Urinary bladder (tissue), 4 donors: ENCODE measurements at places on chromosomes 2 and 18.

- DNase-seq: no peak
Measured at GRCh38 chr18:75344161-75344560, 83.3 kb downstream of the SMIM21 start.

GRCh38 chr2:110886826-110887573, 154.6 kb downstream of the ACOXL start:
- no peak for DNase-seq

DNA sequence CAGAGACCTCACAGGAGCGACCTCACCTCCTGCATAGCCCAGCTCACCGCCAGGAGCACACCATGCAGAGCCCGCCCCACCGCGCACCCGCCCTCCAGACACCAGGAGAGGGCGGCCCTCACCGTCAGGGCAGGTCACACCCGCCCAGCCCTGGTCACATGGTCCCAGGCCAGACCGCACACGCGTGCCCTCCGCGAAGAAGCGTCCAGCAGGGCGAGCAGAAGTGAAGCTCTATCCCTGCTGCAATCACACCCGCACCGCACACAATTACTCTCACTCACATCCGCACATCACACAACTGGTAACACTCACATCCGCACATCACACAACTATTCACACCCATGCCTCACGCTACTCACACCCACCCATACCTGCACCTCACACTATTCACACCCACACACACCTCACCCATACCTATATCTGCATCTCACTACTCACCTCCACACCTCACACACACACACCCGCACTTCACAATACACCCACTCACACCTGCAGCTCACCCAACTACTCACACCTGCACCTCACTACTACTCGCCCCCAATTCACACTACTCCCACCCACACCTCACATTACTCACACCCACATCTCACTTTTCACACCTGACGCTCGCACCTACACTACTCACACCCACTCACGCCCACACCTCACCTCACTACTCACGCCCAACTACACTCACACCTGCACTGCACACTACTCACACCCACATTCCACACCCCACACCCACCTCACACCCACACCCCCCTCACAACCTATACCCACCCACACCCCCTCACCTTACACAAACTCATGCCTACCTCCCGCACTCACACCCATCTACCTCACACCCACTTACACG, 242.0 kb downstream of the HDAC4 start:
- no peak for DNase-seq

DNA sequence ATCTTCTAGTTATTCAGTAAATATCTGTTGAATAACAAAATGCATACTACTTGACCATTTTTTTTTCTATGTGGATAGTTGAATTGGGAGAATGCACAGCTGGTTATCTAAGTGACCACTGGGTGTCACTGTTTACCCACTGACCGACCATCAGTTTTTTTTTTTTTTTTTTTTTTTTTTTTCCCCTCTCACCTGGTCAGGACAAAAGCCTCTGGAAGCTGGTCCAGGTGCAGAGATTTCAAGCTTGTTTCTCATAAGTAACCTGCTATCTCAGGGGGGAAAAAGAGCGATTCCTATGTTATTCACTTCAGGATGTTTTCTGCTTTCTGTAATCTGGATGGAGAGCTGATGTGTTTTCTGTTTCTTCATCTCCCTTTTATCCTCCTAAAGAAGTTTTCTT, 256.0 kb downstream of the DCDC2C start:
- peak; percentile 29 for DNase-seq

DNA sequence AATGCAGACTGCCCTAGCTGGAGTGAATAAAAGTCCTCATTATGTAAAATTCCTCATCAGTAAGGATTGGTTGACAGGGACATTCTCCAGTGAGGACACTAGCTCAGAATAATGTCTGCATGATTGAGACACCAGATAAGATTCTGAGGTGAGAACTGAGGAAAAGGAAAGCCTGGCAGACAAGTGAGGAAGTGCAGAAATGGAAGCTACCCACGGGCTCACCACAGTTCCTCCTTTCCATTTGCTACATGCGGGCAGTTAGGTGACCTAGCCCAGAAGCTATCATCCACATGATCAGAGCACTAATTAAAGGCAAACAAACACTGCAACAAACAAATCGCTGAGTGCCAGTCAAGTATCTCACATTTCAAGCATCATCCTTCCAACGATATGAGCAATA, 27.7 kb downstream of the NETO1 start:
- no peak for DNase-seq

GRCh38 chr2:181742922-181743722, 62.8 kb upstream of the NEUROD1 start:
- peak; percentile 29 for DNase-seq
